ENCODE measurements at places on chromosomes 12 and 14.
A peak's percentile ranks its signal among the peaks of the same experiment; 100 is the strongest.

DNA sequence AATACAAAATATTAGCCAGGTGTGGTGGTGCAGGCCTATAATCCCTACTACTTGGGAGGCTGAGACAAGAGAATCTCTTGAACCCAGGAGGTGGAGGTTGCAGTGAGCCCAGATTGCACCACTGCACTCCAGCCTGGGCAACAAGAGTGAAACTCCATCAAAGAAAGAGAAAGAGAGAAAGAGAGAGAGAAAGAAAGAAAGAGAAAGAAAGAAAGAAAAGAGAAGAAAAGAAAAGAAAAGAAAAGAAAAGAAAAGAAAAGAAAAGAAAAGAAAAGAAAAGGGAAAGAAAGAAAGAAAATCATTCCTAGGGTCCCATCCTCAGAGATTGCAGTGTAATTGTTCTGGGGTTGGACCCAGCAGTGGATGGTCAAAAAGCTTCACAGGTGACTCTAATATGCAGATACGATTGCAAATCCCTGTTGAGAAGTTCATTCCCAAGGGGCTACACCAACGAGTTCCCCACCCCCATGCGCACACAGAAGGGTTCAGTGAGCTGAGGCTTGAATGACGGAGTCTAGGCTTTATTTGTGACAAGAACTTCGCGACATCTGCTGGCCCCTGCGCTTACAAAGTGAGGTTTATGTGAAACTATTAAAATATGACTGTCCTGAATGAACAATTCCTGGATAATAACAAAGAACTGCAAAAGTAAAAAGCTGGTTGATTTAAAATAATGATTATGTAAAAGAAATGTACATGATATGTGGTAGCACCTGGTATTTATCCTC is 17.4 kb upstream of the RNASE12 start:
- no peak for DNase-seq

GRCh38 chr12:8855891-8856290 is 33.5 kb downstream of the A2ML1 start:
- no peak for DNase-seq

DNA sequence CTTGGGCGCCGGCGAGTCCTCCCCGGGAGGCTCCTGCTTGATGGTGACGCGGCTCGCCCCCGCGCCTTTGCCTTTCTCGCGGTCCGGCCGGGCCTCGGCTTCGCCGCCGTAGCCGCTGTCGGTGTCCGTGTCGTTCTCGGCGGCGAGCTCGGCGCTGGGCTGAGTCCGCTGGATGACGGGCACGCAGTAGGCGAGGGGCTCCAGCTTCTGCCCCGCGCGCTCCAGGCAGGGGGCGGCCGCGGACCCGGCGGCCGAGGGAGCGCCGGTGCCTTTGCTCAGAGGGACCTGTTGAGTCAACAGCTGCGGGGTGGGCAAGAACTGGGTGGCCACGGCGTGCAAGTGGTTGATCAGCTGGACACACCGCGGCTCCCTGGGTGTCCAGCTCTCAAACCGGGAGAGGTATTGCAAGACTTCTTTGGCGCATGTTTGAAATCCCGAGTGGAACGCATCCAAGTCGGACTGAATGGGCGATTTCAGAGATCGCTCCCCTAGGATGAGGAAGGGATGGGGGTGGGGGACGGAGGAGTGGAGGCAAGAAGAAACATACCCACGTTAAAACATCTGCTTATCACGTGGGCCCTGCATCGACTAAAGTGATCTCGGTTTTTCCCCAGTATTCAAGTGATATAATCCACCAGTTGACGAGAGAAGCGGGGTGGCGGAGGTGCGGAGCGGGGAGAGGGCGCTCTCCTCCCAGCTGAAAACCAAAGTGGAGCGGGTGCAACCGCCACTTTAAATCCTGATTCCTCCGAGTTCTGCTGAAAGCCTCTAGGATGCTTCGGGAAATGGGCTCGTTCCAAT is 2.0 kb downstream of the BHLHE41 start:
- no peak for DNase-seq

DNA sequence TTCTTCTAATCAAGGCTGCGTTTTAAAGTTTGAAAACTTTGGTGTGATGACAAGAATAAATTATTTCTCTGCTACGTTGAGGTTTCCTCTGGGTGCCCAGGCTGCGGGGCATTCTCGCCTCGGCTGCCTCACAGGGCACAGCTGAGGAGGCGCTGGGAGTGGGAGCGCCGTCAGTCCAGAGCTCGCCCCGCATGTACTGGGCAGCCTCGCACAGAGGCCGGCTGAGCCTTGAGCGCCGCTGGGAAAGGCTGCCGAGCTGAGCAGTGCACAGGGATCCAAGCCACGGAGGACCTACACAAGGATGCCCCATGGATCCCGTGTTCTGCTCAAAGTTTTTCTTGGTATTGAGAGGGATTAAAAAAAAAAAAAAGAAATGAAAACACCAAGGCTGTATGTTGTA is 11.6 kb downstream of the RFX4 start:
- DNase-seq = no peak

DNA sequence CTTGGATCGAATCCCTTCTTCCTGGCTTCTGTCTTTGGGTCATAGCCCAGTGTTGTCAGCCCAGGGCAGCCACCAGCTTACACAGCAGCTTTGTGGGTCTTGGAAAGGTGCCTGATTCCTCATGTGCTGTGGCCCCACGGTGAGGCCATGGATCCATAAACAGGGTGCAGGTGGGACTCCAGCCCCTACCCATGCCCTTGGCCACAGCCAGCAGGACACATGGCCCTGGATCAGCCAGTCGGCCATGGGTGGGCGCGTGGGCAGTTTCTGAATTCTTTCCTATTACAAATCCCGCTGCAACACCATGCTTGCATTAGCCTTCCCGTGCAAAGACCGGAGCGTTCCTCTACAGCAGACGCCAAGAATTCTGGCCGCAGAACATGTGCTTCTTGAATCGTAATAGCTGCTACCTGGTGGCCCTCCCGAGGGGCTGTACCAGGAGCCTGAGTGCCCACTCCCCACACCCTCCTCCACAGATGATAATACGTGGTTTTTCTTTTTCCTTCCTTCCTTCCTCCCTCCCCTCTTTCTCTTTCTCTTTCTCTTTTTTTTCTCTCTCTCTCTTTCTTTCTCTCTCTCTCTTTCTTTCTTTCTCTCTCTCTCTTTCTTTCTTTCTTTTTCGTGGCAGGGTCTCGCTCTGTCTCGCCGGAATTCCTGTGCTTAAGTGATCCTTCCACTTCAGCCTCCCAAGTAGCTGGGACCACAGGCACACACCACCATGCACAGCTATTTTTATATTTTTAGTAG is 2.9 kb upstream of the MMP17 start:
- no peak for DNase-seq

DNA sequence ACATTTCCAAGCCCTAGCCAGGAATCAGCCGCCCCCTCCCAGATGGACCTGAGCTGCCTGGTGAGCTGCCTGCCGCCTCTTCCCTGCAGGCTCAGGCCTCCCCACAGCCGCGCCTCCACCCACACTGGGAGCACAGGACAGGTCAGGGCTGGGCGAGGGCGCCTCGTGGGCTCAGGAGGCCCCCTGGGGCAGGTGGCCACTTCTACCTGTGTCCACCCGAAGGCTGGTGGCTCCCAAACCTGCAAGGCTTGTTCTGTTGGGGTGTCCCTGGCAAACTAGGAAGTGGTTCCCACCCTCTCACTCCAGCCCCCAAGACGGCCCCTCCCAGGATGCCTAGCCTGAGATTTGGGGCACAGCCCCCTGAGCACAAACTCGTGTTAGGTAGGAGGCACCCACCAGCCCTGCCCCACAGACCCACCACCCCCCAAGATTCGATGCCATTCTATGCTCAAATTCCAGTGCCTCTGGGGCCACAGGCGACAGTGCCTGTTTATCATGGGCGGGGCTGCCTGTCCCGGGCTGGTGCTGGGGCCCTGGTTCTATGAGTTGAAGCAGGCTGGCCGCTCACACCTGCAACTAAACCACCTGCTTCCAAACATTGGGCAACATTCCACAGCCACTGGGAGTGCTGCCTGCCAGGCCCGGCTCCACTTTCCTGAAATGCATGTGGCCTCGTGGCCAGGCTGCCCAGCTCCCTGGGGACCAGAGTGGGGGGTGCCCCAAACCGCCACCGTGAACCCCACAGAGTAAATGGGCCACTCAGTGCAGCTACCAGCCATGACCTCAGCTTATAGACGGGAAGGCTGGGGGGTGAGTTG is 6.8 kb downstream of the MMP17 start:
- no peak for DNase-seq

DNA sequence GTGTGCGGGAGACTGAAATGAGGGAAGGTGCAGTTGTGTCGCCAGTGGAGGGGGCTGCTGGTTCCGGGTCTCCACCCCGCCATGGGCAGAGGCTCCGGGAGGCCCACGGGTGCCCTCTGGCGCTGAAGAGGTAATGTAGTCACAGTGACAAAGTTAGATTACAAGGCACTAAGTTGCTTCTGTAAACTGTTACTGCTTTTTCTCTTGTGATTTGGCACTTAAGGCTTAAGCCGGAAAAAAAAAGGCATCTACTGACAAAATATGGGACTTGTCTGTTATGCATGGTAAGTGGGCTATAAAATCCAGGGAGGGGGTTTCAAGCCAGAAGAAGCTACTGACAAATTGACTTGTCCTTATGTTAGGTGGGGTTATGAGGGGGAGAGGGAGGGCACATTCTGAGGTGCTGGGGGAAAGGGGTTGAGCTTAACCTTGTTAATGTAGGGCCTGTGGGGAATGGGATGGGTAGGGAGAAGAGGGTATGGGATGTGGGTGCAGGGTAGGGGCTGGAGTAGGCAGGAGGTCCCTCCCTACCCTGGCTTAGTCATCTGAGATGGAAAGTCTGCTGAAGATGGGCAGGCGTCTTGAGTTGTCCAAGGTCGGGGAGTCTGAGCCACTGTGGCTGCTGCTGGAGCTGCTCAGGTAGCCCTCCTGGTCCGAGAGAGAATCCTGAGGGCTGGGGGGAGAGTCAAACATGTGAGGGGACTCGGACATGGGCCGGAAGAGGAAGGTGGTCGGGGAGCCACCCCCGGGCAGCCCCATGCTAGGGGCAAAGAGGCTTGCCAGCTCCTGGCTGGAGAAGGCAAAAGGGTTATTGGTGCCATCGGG is 3.7 kb downstream of the ZFP36L1 start:
- DNase-seq = peak; percentile 80

DNA sequence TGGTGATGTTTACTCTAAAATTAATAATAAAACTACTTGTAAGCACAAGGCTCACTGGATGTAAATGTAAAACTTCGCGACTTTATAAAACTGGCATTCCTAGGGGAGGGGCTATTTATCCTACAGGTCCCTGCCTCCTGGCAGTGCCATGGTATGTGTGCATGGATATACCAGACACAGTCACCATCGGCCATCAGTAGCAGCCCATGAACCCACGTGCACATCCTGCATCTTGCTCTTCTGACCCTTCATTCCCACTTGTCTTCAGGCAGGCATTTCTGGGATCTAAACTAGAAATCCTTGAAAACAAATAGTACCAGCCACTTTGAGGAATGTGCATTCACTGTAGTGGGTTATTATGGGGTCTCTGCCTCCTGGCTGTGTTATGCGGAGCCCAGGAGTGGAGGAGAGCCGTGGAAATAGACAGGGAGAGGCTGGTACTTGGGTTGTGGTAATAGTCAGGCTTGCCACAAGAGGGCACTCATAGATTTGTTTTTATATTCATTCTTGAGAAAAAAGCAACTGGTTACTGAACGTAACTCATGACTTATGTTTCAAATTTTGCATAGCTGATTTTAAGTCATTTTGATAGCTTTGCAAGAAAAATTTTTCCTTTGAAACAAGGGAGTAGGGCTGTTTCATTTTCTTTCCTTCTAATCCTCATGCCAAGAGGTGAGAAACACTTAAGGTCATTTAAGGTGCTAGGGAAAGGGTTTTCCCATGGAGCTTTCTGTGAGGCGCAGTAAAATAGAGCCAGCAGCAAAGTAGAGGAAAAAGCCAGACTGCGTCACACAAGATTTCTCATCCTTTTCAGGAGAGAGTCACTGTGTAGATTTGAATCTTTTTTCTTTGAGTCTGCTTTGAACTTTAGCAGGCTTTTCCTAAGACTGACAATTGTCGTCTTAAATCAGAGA is 17.4 kb upstream of the GALNT16 start:
- DNase-seq = no peak

GRCh38 chr14:74852922-74853530 is 22.9 kb downstream of the PROX2 start:
- DNase-seq = no peak

DNA sequence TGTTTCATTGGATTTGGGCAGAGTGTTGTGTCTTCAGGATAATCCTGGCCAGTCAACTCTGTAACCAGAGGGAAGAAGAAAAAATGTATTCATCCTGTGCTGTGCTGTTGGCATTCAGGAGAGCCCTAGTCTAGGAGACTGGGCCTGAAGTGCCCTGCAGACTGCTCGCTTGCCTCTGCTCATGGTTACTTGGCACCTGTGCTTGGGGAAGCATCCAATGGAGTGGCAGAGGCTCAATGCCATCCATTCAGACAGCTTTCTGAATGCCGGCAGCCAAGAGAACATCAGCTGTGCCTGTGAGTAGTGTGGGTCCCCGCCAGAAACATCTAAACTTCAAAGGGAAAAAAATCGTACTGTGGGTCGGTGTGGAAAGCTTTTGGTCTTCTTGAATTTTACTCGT is 124.2 kb downstream of the SRGAP1 start:
- no peak for DNase-seq

DNA sequence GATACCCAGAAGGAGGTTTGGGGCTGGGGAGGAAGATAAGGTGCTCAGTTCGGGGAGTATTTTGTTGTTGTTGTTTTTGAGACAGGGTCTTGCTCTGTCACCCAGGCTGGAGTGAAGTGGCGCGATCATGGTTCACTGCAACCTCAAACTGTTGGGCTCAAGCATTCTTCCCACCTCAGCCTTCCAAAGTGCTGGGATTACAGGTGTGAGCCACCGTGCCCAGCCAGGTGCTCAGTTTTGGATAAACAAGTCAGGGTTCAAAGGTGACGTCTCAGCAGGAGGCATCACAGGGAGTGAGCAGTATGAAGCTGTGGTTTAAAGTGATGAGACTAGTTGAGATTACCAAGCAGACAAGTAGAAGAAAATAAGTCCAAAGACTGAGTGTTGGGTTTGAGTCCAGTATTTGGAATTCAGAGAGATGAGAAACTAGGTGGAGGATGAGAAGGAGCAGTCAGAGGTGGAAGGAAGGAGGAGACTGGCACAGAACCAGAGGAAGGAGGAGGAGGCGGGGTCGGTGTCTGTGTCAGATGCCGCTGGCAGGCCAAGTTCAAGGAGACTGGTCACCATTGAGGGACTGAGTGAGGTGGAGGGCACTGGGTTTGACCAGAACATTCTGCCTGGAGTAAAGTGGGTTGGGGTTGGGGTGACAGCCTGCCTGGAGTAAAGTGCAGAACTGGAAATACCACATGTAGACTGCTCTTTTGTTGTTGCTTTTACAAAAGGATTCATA is 16.1 kb downstream of the SLC35E3 start:
- DNase-seq = no peak

- DNase-seq = no peak
These were observed at the start of gene MYO1H for GRCh38 chr12:109347589-109347988. Gene MYO1H, plus strand, starts transcription at chr12:109347900. Its CDS starts 61 bp downstream, at chr12:109347961.

- no peak for DNase-seq
These were observed 19.2 kb upstream of the MGAT4C start for GRCh38 chr12:86275356-86275755.

DNA sequence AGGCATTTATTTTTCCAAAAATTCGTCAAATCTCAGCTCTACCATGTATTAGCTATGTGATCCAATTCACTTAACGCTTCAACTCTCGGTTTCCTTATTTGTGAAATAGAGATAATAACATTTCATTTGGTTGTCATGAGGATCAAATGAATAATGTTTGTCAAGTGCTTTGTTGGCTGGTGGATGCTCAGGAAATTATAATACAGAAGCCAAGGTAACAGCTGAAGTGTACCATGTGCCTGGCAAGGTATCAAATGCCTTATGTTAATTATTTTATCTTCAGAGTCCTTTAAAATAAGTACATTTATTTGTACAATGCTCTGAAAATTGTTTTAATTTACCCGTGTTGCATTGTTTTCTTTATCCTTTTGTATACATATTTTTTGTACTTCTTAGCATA is 6.1 kb upstream of the PRKCH start:
- DNase-seq = no peak
